Activated B cell treated with CpG ODN at 0.5 μM for 24 hours (primary cell): ENCODE measurements at places on chromosomes 6 and 20.

DNA sequence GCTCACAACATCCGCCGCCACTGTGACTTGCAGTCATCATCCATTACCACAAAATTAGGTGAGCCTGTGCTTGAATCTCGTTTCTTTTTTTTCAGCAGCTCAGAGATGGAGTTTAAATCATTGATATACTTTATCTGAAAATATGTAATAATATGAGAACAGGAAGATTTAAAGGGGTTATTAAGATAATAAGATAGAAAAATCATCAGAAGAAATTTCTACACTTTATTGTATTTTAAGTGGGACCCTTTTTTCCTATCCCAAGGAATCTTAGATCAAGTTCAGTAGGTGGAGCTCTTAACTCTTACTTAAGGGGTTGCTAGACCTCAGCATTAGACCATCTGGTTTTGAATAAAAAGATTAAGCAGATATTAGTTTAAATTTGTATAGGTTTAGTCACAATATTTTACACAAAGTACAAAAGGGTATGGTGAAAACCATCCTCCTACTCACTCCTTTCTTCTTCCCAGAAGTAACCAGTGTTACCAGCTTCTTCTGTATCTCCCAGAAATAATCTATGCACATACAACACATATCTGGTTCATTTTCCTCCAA lies 9.4 kb upstream of the NCOA7 start:
- DNase-seq, result no peak

DNA sequence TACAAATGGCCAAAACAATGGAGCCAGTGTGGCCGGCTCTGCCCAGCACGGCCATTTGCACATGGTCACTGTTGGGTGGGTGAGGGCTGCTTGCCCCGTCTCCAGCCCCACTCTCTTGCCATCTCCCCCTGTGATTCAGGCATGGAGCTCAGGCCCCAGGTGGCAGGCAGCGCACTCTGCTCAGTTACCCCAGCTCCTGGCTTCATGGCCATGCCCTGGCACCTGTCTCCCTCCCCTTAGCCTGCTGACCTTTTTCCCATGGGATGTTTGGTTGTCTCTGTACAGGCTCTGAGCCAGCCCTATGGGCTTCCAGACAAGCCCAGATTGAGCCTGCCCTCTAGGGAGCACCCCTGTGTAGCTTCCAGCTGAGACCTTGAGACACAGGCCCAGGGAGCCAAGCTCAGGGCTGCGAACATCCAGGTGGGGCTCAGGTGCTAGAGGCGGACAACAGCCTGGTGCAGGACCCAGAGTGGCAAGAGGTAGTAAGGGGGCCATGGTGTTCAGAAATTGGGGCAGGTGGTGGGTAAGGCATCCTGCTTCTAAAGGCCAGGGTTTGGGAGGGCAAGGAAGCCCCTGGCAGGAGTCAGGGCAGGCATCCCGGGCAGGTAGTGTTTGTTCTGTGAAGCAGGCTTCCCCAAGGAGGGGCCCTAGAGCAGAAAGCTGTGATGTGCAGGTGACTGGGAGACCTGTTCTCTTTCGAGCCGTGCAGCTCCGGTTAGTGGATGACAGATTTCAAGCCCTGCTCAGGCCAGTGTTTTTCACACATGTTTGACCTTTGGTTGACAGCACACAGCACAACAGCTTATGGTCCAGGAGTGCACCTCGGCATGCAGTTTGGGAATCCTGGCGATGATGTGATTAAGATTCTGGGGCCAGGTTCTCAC lies 17.7 kb downstream of the SYNJ2 start:
- DNase-seq, result no peak

- DNase-seq, result no peak
Measured at GRCh38 chr6:111798281-111798725, 74.9 kb downstream of the FYN start.

DNA sequence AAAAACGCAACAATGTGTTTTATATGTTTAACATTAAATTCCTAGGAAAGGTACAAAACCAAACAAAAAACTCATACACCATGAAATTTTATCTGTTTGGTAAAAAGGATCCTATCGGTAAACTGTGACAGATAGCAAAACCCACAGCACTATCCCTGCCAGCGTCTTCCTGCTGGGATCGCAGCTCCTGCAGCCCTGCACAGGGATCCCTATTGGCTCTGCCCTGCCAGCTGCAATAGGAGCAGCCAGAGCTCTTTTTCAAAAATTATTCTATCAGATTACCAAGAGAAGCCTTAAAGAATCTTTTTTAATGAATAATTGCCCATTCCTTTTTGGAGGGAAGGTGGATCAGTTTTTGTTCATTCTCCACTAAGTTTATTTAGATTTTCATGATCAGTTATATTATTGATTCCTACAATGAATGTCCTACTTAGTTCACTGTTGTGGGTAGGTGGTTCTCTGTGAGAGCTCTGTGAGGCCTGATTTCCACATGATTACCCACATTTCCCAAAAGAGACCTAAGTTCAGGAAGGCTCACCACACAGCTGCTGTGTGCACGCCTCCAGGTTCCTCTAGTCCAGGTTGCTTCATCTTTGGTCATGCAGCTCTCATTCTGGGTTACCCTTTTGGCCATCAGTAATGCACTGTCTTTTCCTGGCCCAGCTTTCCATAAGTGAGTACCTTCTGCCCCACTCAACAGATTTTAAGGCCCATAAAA lies 293.8 kb downstream of the FRK start:
- no peak for DNase-seq
